MM.1S (cell line): ENCODE measurements at places on chromosomes 6 and 20.

DNA sequence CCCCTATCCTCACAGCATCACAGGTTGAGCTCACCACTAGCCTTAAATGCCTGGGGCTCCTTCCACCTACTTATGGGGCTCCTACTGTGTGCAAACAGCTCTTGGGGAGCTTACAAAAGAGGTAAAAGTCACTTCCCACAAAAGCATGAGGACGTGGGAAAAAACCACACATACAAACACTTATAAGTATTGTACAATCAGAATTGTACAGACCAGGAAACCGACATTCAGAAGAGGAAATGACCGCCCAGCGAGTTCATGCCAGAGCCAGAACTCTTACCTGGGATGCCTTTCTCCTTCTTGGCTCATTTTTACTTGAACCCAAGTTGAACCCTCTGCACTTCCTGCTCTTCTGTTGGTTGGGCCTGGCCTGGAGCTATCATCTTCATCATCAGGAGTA, 6.3 kb upstream of the PPP1R16B start:
- no peaks in the 10 kb centered on the region for H3K36me3 ChIP-seq
- no peak for DNase-seq
- no peak overlapping the region for H3K27ac ChIP-seq
- no peak overlapping the region for H3K4me3 ChIP-seq
- no peaks in the 10 kb centered on the region for H3K27me3 ChIP-seq

- H3K27me3 ChIP-seq: no peaks in the 10 kb centered on the region
- no peaks in the 10 kb centered on the region for H3K36me3 ChIP-seq
- no peak for DNase-seq
- H3K4me1 ChIP-seq: no peaks in the 10 kb centered on the region
- H3K4me3 ChIP-seq: no peak overlapping the region
Observed at GRCh38 chr20:21398109-21399004, 1.0 kb upstream of the NKX2-4 start.

GRCh38 chr6:137661601-137662000, 167.4 kb upstream of the OLIG3 start:
- no peaks in the 10 kb centered on the region for H3K36me3 ChIP-seq
- H3K4me1 ChIP-seq: peaks cover 61% of the 10 kb centered on the region

DNA sequence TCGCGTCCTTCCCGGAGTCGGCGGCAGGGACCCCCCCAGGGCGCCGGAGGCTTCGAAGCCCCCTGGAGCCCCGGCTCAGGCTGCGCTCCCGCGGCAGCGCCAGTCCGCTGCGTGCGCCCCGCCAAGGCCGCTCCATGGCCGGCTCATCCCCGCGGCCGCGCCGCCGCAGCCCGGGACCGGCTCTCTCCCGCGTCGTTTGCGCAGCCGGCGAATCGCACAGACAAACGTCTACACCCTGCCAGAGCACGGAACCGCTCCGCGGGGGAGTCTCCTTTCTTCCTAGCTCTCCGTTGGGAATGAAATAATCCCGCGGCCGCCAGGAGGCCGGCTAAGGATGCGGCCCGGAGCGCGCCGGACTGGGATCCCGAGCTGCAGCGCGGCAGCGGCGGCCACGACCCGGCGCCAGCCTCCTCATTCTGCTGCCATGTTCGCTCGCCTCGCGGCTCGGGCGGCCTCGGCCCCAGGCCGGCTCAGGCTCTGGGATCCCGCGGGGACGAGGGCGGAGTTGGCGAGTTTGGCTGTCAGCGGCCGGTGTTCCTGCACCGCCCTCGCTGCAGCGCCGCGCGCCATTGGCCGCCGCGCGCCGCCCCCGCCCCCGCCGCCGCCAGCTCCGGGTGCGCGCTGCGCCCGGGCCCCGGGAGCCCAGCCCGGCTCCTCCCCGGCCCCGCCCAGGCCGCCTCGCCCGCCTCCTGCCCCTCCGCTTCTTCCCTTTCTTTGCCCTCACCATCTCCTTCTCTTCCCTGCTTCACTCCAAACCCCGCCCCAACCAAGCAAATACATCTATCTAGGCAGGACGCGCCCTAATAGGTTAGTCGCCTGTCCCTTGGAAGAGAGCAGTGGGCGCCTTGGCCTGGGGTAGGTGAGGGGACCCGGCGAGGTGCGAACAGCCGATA, at the start of gene GFOD1:
Gene GFOD1 (minus strand): TSS at position 479 of the 893 bp plus-strand sequence. CDS start 710 bp downstream, outside the sequence.
- peak within 1 kb of the TSS; percentile 33; the same call in 1 of the 2 replicates for H3K27ac ChIP-seq
- peak; percentile 83 for DNase-seq
- H3K27me3 ChIP-seq: no peaks in the 10 kb centered on the region
- no peaks in the 10 kb centered on the region for H3K36me3 ChIP-seq

DNA sequence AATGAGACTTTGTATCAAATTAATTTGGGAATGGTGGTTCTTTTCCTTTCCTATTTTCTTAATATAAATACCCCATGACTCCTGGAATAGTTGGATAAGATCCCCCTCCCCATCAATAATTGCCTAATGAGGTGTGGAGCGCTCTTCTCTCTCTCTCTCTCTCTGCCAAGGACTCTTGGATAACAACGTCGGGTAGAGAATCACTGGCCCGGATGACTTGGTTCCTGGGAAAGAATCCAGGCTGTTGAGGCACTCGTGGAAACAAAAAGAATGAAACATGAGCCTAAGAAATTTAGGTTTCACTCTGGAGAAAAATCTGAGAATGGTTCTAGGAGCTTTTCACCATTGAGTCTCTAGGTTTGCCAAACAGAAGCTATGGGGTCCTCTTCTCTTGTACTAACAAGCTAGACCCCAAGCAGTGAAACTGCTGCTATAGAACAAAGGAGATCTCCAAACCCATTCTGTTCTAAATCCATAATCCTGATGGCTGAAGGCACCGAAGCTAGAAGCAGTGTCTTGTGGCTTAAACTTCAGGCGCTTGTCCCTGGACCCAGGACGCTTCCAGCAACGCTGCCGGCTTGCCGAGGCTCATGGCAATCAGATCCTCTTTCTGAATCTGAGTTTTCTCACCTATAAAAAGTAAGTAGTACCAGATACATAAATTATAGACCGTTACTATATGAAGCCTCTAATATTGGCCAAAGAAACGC, 241.6 kb upstream of the BTBD3 start:
- H3K36me3 ChIP-seq: no peaks in the 10 kb centered on the region

- H3K36me3 ChIP-seq: no peaks in the 10 kb centered on the region
- H3K27ac ChIP-seq: no peak overlapping the region
Observed at GRCh38 chr6:168844821-168845609, 404.0 kb downstream of the SMOC2 start.

DNA sequence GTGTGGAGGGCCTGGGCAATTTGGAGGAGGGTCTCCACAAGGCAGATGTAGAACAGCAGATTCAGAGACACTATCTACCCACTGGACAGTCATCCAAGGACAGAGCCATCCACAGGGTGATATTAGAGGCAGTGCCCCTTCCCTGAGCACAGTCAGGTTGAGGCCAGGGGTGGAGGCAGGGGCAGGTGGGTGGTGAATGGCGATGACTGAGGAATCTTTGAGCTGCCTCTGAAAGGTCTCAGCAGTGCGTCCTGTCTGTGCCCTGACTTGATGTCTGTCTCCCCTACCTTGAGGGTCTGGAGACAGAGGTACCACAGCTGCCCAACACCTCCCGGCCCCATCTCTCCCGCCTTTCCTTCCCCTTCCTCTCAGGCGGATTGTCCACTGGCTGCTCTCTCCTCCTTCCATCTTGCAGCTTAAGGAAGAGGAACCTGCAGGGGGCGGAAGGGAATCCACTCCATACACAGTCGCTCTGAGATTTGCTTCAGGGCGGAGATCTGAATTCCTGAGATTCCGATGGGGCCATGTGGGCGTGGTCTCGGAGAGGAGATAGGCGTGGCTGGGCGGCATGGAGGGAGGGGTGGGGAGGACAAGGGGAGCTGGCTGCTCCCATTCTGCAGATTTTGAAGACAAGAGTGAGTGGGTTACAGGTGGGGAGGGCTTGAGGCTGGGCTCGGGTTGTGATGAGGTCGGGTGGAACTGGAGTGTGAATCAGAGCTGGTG, 1.7 kb downstream of the MUCL3 start:
- H3K4me3 ChIP-seq: no peak overlapping the region
- H3K27me3 ChIP-seq: peaks cover 37% of the 10 kb centered on the region
- no peak overlapping the region for H3K27ac ChIP-seq
- no peaks in the 10 kb centered on the region for H3K4me1 ChIP-seq
- no peak for DNase-seq

- DNase-seq: no peak
- H3K4me1 ChIP-seq: peaks cover 4% of the 10 kb centered on the region
- H3K36me3 ChIP-seq: no peaks in the 10 kb centered on the region
- no peak overlapping the region for H3K4me3 ChIP-seq
Observed at GRCh38 chr20:53631909-53632662, 38.4 kb upstream of the ZNF217 start.

DNA sequence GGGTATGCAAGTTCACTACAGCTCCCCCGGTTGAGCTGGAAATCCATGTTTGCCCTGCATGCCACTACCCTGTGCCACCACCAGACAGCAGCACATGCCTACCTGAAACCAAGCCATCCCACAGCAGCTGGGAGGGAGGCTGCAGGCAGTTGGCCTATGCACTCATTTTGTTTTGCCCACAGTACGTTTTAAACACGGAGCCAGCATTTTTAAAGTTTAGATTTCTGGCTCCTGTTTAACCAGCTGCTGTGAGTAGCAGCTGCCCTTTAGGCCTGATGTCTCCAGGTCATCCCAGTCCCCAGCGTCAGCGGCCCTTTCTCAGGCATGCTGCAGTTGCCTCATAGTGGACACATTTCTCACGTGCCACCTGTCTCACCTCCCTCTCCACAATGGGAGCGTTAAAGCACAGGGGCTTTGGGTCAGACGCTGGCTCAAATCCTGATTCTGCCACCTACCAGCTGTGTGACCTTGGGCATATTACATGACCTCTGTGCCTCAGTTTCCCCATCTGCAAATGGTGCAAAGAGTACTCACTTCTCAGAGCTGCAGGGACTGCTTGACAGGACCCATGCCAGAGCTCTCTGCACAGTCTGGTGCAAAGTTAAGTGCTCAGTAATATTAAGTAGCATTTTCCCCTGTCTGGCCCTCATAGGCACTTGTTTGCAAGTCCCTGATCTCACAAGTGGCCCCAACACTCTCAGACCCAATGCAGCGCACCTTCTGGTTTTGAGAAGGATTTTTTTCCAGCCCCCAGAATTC, 8.2 kb upstream of the UBE2V1 start:
- peaks cover 10% of the 10 kb centered on the region for H3K4me1 ChIP-seq
- H3K27ac ChIP-seq: no peak overlapping the region
- H3K36me3 ChIP-seq: no peaks in the 10 kb centered on the region

DNA sequence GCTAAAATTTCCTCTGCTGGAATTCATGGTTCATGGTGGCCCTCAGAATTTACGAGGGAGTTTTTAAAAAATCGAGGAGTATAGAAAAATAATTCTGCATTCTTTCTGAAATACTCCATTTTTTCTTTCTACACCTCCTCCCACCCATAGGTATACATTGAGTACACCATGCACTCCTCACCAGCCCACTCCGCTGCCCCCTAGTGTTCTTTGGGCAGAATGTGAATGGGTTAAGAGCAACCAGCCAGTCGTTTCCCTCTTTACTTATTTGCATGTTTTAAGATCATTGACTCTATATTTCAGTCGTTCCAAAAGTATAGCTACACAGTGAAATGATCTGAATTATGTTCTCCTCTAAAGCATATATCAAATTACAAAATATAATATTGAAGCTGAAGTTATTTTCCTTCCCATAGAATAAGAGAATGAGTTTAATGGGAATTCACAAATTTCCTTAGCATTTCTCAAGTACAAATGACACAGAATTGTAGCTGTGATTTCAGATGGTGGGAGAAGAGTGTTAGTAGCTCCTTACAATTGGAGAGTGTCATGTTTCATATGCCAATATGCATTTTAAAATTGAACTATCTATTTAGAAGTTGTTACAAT, 977.7 kb upstream of the SLC35B3 start:
- no peaks in the 10 kb centered on the region for H3K27me3 ChIP-seq
- H3K4me1 ChIP-seq: no peaks in the 10 kb centered on the region
- no peak overlapping the region for H3K27ac ChIP-seq
- no peaks in the 10 kb centered on the region for H3K36me3 ChIP-seq

DNA sequence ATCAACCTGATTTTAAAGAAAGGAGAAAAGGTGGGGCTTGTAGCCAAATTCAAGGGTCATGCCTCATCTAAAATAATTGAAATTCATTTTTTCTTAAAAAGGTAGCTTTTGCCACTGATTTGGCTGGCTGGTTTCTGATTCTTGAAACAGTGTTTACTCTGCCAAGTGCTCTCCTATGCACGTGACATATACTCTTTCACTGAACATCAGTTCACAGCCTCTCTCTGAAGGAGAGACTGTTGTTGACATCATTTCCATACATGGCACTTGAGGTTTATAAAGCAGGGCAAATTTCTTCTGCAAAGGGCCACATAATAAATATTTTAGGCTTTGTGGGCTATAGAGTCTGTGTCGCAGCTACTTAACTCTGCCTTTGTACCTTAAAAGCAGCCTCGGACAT, 40.4 kb upstream of the DOK5 start:
- no peak for DNase-seq
- H3K27me3 ChIP-seq: no peaks in the 10 kb centered on the region
- no peak overlapping the region for H3K4me3 ChIP-seq
- no peaks in the 10 kb centered on the region for H3K36me3 ChIP-seq
- H3K27ac ChIP-seq: no peak overlapping the region

GRCh38 chr6:132841966-132842365, 27.6 kb downstream of the RPS12 start:
- H3K4me1 ChIP-seq: no peaks in the 10 kb centered on the region
- DNase-seq: no peak
- no peak overlapping the region for H3K27ac ChIP-seq
- H3K36me3 ChIP-seq: no peaks in the 10 kb centered on the region
- H3K4me3 ChIP-seq: no peak overlapping the region

GRCh38 chr20:62356589-62357186, 10.4 kb downstream of the LAMA5 start:
- H3K27me3 ChIP-seq: no peaks in the 10 kb centered on the region
- no peaks in the 10 kb centered on the region for H3K36me3 ChIP-seq

DNA sequence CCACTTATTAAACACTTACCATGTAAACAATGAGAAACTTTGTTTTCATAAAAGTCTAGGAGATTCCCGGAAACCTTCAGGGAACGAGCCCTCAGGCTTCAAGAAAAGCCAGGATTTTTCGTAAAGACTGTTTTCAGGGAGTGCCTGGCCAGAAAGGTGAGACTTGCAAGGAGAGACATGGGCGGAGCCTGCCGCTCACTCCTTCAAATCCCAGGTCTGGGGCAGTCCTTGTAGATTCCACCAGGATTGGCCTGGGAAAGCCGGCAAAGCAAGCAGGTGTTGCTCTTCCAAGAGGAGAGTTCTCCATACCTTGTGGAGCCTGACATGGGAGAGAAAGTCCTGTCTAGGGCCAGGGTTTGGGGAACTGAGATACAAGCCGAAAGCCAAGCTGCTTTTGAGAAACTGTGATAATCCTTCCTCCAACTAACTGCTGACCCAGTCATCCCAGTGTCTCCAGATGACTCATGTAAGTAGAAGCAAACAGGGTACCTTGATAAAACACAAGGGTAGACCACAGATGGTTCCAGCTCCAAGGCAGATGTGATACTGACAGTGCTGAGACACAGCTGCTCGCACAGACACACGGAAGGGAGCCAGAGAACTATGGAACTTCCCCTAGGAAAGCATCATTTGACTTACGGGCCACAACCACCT, 69.4 kb upstream of the NAA20 start:
- H3K36me3 ChIP-seq: no peaks in the 10 kb centered on the region
- H3K27ac ChIP-seq: no peak overlapping the region
- no peak for DNase-seq
- no peak overlapping the region for H3K4me3 ChIP-seq

GRCh38 chr6:43714311-43715055, 26.9 kb upstream of the MRPS18A start:
- no peaks in the 10 kb centered on the region for H3K27me3 ChIP-seq
- H3K4me3 ChIP-seq: 0 out of 2 replicates have a peak overlapping the region, but pooled peaks have one; percentile 8
- H3K27ac ChIP-seq: peak overlapping the region; percentile 75
